Neural progenitor cell (in vitro differentiated cells): ENCODE measurements at places on chromosomes 1 and 21. TPM values are rescaled to one million over a fixed set of nuclear protein-coding genes. Genes with fewer than 3 reads are reported as not detected.

- no peaks in the 10 kb centered on the region for H3K36me3 ChIP-seq
- no peak for DNase-seq
- H3K27me3 ChIP-seq: peaks cover 10% of the 10 kb centered on the region
- no peak overlapping the region for H3K27ac ChIP-seq
- H3K4me3 ChIP-seq: no peak overlapping the region
These were observed 14.6 kb downstream of the PYCR2 start for GRCh38 chr1:225909477-225909876.

DNA sequence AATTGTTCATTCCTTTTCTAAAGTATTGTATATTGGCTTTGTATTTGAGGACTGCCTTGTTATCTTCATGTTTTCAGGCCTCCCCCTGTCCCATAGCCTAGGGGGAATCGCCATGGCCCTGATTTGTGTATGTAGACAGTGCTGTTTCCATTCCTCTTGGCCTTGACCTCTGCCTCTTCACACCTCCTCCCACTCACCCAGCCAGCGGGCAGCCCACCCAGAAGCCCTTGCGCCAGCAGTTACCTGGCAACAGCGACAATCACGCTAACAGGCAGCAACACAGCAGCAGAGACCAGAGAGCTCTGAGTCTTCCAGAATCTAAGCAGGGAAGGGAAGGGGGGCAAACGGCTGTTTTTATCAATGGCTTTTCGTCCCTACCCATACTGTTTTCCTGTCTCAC lies 50.0 kb upstream of the NPL start:
- no peak for DNase-seq
- H3K4me1 ChIP-seq: no peaks in the 10 kb centered on the region
- H3K27ac ChIP-seq: no peak overlapping the region
- H3K27me3 ChIP-seq: no peaks in the 10 kb centered on the region

DNA sequence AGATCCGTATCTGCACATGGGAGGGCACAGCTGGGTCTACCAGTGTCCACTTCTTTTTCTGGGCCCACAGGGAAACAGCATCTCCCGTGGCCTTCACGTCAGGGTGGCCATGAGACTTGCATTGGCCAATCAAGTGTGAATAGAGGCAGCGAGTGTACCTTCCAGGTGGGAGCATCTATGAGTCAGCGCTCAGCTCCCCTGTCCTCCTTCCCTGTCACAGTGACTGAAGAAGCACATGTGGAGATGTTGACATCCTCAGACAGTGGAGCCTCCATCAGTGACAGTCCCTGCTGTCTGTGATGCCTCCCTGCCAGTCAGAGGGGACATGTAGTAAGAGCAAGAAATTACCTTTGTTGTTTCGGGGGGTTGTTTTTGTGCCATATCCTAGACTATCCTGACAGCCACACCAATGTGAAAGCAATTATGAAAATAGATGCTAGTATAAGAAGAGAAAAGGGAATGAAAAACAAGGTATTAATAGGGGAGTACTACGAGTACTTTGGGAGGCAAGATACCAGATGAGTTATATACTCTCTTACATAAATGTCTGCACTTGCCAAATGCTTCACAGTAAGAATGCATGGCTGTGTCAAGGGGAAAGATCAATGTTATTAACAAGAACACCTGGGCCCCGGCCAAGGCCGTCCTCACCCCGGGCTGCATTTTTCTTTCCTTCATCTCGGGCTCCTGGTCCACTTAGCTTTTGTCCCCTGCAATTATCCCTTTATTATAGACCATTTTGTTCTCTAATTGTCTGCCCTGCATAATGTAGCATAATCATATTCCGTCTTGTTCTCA lies 86.0 kb downstream of the MATN1 start:
- no peak overlapping the region for H3K4me3 ChIP-seq
- H3K27me3 ChIP-seq: no peaks in the 10 kb centered on the region
- no peaks in the 10 kb centered on the region for H3K36me3 ChIP-seq
- no peak for DNase-seq

DNA sequence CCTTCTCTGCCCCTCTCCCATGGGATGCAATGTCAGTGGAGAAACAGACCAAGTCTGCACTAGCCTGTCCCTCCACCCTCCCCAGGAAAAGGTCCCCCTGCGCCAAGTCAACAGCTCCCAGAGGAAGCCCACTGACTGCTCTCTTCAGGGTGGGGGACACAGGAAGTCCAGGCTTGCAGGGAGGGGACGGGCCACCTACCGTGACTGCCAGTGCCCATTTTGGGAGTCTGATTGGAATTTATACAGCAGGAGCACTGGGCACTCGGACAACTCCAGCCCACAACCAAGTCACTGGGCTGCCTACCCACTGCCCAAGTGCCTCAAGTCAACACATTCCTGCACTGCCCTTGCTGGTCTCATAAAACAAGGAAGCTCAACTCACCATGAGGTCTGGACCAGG lies 6.1 kb downstream of the CCNL2 start:
- H3K36me3 ChIP-seq: peaks cover 35% of the 10 kb centered on the region
- no peak for DNase-seq
- H3K4me3 ChIP-seq: no peak overlapping the region

DNA sequence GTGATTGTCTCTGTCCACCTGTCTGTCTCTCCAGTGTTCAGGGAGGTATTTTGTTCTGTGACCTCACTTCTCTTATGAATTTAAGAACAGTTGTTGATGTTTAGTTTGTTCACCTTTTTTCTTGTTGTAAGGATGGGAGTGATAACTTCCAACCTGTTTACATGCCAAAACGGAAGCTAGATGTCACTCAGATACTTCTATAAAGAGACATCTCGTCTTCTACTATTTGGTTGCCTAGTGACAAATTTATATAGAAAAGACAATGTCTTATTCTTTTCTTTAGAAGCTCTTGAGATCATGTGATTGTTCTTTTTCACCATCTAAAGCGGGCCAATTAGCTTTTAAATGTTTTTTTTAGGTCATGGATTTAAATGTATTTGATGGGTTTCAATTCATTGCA lies 33.8 kb downstream of the PRSS38 start:
- H3K4me3 ChIP-seq: no peak overlapping the region
- H3K4me1 ChIP-seq: no peaks in the 10 kb centered on the region
- H3K36me3 ChIP-seq: no peaks in the 10 kb centered on the region
- no peaks in the 10 kb centered on the region for H3K27me3 ChIP-seq
- no peak for DNase-seq

DNA sequence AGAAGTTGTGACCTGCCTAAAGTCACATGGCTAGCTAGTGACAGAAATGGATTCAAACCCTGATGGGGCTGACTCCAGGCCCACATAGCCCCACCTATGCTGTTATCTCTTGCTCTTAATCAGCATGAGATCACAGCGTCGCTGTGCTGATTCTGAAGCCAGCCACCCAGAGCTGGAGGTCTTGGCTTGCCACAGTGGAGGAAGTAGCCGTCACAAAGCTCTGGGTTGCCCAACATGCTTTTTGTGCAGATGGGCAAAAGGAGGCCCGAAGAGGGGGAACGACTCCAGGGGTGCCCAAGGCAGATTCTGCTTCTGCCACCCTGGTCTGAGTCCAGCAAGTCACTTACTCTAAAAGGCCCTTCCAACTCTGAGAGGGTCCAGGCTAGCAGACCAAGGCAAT lies 14.7 kb upstream of the MFSD2A start:
- no peaks in the 10 kb centered on the region for H3K36me3 ChIP-seq
- no peaks in the 10 kb centered on the region for H3K27me3 ChIP-seq
- no peak for DNase-seq
- H3K4me3 ChIP-seq: no peak overlapping the region
- no peaks in the 10 kb centered on the region for H3K4me1 ChIP-seq

- no peaks in the 10 kb centered on the region for H3K36me3 ChIP-seq
- no peak for DNase-seq
- no peak overlapping the region for H3K27ac ChIP-seq
These were observed 9.0 kb upstream of the C1orf198 start for GRCh38 chr1:230877146-230877923.

DNA sequence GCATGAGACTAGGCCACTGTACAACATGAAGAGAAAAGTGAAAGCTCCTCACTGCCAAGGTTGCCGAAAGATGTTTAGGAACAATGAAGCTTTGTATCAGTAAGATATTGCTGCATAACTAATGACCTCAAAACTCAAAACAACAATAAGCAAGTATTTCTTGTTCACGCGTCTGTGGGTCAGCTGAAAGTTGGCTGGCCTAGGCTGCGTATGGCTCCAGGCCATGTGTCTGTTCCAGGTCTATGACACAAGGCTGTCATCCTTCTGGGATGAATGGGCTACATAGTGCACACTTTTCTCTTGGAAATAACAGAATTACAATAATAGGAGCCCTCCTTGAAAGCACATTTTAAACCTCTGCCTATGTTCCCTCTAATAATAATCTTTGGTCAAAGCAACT lies 515.9 kb downstream of the PLPP3 start:
- H3K4me1 ChIP-seq: no peaks in the 10 kb centered on the region
- no peak overlapping the region for H3K27ac ChIP-seq
- no peaks in the 10 kb centered on the region for H3K27me3 ChIP-seq
- no peak for DNase-seq

GRCh38 chr1:68347415-68347814 lies 102.3 kb downstream of the RPE65 start:
- no peak overlapping the region for H3K27ac ChIP-seq
- DNase-seq: no peak
- peaks cover 9% of the 10 kb centered on the region for H3K27me3 ChIP-seq

DNA sequence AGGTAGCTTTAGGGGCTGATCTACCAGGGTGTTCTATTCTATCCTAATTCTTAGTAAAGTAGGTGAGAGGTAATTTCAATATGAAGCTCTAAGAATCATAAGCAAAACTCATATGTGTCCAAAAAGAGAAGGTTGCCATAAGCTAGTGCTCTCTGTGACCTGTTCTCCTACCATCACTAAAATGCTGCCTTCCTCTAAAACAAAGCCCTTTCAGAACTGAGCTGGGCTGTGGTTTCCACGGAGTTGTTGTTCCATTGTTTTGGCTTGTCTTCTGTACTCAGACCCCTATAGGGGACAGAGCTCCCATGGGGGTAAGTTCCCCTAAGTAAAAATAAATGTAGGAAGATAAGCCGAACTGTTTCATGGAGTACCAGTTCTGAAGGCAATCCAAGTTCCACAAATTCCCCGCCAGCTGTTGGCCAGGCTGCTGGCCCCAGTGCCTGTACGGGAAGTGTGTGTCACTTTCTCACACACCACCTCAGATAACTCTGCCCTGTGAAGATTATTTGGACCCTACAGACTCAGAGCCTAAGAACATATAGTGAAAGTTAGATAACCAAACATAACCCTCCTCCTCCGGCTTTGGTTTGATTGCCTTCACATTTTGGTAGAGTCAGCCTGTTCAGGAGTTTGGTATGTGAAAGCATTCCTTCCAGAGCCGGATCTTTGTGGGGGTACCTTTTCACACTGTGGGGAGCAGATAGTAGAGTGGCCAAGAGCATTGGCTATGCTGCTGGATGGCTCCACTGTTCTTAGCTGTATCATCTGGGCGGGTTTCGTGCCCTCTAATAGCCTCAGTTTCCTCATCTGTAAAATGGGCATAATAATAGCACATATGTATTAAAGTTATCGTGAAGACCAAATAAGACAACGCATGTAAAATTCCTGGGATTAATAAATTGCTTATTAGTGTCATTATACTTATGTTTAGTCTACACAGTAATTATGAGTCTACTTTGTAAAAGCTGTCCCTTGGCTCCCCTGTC lies 10.8 kb downstream of the DPT start:
- H3K4me3 ChIP-seq: no peak overlapping the region
- peaks cover 9% of the 10 kb centered on the region for H3K4me1 ChIP-seq
- H3K36me3 ChIP-seq: no peaks in the 10 kb centered on the region
- H3K27me3 ChIP-seq: no peaks in the 10 kb centered on the region

- no peak overlapping the region for H3K4me3 ChIP-seq
- no peak overlapping the region for H3K27ac ChIP-seq
- peaks cover 18% of the 10 kb centered on the region for H3K27me3 ChIP-seq
- H3K36me3 ChIP-seq: no peaks in the 10 kb centered on the region
These were observed 10.7 kb downstream of the ATP1A4 start for GRCh38 chr1:160161965-160162705.

GRCh38 chr1:223319398-223319797 lies 44.6 kb downstream of the SUSD4 start:
- DNase-seq: no peak
- H3K36me3 ChIP-seq: no peaks in the 10 kb centered on the region
- peaks cover 17% of the 10 kb centered on the region for H3K4me1 ChIP-seq
- no peaks in the 10 kb centered on the region for H3K27me3 ChIP-seq
- H3K4me3 ChIP-seq: no peak overlapping the region

- no peak overlapping the region for H3K27ac ChIP-seq
- DNase-seq: no peak
- H3K27me3 ChIP-seq: no peaks in the 10 kb centered on the region
- no peak overlapping the region for H3K4me3 ChIP-seq
- no peaks in the 10 kb centered on the region for H3K36me3 ChIP-seq
- no peaks in the 10 kb centered on the region for H3K4me1 ChIP-seq
These were observed 198.1 kb downstream of the SLC35F3 start for GRCh38 chr1:234102583-234102982.

- no peaks in the 10 kb centered on the region for H3K27me3 ChIP-seq
- no peak overlapping the region for H3K27ac ChIP-seq
- DNase-seq: no peak
- no peaks in the 10 kb centered on the region for H3K36me3 ChIP-seq
- H3K4me3 ChIP-seq: no peak overlapping the region
- H3K4me1 ChIP-seq: no peaks in the 10 kb centered on the region
These were observed 9.1 kb downstream of the RHOC start for GRCh38 chr1:112697781-112698201.

- no peaks in the 10 kb centered on the region for H3K36me3 ChIP-seq
- H3K27me3 ChIP-seq: no peaks in the 10 kb centered on the region
- H3K4me1 ChIP-seq: no peaks in the 10 kb centered on the region
- no peak overlapping the region for H3K27ac ChIP-seq
- H3K4me3 ChIP-seq: no peak overlapping the region
These were observed 13.1 kb upstream of the COL24A1 start for GRCh38 chr1:86169625-86170024.

GRCh38 chr21:27571706-27572105 lies 604.8 kb upstream of the ADAMTS5 start:
- no peaks in the 10 kb centered on the region for H3K36me3 ChIP-seq
- H3K27me3 ChIP-seq: no peaks in the 10 kb centered on the region
- no peak for DNase-seq
- H3K4me1 ChIP-seq: no peaks in the 10 kb centered on the region
- no peak overlapping the region for H3K4me3 ChIP-seq
- H3K27ac ChIP-seq: no peak overlapping the region

- H3K4me3 ChIP-seq: no peak overlapping the region
- no peak for DNase-seq
- peaks cover 8% of the 10 kb centered on the region for H3K36me3 ChIP-seq
- no peaks in the 10 kb centered on the region for H3K4me1 ChIP-seq
- H3K27me3 ChIP-seq: no peaks in the 10 kb centered on the region
These were observed 11.9 kb downstream of the ALX3 start for GRCh38 chr1:110058591-110058990.

GRCh38 chr1:119380983-119381662 lies 12.5 kb downstream of the HAO2 start:
- no peak overlapping the region for H3K27ac ChIP-seq
- no peaks in the 10 kb centered on the region for H3K4me1 ChIP-seq
- no peak for DNase-seq
- H3K4me3 ChIP-seq: no peak overlapping the region
- no peaks in the 10 kb centered on the region for H3K27me3 ChIP-seq

Gene GPR52
- total RNA-seq: 0.84 TPM in 2 replicates

Gene GNG12
- total RNA-seq: 30.3 and 44.5 TPM in 2 replicates

Gene AVPR1B
- not detected in 2 replicates for total RNA-seq

Gene KIF14
- total RNA-seq: 39.0 and 60.2 TPM in 2 replicates

Gene TNFRSF4
- total RNA-seq: 0.09 TPM in 1 of 2 replicates, not detected in the other

Gene VSIG8
- total RNA-seq: not detected in 2 replicates

Gene FCRLB
- total RNA-seq: 0.19 TPM in 1 of 2 replicates, not detected in the other

Gene CELA2B
- total RNA-seq: not detected in 2 replicates
